ENCODE measurements at places on chromosomes 7 and 10.

- DNase-seq, result no peak
These were observed 213.2 kb downstream of the CCDC3 start for GRCh38 chr10:12788277-12788676.

GRCh38 chr10:905503-905902, 26.0 kb downstream of the LARP4B start:
- DNase-seq, result no peak

GRCh38 chr7:28346676-28347363, 65.5 kb upstream of the CREB5 start:
- DNase-seq, result no peak

GRCh38 chr10:71448146-71448545, 51.4 kb downstream of the CDH23 start:
- no peak for DNase-seq

DNA sequence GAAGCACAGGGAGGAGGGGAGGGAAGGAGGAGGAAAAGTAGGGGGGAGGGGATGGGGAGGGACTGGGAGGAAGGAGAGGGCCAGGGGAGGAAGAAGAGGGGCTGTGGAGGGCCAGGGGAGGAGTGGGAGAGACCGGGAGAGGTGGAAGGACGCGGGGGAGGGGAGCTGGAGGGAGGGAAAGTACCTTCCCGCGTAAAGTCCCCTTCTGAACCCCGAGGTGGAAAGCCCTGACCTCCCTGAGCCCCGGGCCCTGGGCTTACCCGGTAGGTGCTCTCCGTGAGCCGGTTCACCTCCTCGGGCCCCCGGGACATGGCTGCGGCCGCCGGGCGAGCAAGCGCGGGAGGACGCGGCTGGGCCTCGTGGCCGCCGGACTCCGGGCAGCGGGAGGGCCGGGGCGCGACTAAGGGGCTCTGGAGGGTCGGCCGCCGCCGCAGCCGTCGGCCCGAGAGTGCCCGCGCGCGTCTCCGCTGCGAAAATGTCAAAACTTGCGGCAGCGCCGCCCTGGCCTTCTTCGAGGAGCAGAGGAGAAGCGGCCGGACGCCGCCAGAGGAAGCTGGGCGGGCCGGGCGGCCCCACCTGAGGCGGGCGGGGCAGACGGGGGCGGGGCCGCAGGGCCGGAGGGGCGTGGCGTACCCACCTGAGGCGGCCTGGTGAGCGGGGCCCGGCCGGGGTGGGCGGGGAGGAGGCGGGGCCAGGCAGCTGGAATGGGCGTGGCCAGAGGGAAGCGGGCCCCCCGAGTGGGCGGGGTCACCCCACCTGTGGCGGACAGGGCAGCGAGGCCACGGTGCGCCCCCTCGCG, at the start of gene BAIAP2L1:
Gene BAIAP2L1, minus strand, starts transcription at position 549 of the 799 bp plus-strand sequence. Its CDS starts 238 bp downstream, at position 311.
- DNase-seq, result peak; percentile 56

All from central memory CD8-positive, alpha-beta T cell (primary cell).